ENCODE measurements at places on chromosomes 16 and 17.

DNA sequence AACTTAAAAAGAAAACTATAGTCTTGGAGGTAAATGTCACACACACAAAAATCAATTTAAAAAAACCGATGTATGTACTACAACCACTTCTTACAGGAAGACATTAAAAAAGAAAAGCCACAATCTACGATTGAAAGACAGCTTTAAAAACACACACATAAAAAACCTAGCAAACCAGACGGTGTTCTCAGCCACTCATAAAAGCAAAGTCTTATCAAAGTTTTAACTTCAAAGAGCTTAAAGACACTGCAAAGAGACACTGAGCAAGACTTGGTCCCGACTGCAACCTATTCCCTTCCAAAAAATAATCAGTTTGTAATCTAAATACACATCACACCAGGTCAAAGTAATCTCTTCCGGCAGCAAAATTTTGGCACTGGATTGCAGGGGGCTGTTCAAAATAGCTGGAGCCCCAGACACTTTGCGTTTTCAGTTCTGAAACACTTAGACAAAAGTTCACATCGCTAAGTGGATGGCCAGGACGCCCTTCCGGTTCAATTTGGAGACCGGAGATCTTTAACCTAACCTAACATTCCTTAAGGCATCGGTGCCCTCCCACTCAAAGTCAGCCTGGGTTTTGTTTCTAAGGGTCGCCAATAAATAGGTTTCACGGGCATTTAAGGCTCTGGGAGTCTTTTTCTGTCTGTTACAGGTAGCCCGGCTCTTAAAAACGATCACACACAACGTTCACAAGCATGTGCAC, 2.6 kb downstream of the ZCCHC14 start:
- DNase-seq = no peak

DNA sequence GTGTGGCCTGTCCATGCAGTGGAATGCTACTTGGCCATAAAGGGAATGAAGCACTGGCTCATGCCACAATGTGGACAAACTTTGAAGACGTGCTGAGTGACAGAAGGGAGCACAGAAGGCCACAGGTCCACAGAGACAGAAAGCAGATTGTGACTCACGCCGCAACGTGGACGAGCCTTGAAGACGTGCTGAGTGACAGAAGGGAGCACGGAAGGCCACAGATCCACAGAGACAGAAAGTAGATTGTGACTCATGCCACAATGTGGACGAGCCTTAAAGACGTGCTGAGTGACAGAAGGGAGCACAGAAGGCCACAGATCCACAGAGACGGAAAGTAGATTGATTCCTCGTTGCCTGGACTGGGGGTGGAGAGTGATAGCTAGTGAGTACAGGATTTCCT, 19.2 kb downstream of the ZC3H18 start:
- no peak for DNase-seq

DNA sequence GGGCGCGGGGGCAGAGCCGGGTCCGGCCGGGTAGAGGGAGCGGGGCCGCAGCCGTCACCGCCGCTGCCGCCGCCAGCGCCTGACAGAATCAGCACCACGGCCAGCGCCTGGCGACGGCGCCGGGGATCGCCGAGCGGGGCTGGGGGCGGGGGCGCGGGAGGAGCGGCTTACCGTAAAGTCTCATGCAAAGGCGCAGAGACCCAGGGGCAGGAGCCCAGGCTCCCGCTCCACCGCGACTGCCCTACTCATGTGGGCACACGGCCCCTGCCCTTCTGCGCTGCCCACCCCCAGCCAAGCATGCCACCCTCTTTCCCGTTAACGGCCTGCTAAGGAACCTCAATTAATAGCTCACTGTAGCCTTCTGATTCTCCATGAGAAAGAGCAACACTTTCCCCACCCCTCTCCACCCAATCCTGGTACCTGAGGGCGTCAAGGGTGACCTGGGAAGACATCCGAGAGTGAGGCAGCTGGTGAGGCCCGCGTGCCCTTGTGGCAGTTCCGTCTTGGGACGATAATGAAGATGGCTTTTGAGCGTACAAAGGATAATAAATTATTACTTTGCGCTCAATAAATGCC, at the start of gene SEZ6:
Gene SEZ6 (minus strand): TSS at position 98 of the 576 bp plus-strand sequence. CDS start 164 bp downstream, outside the sequence.
- DNase-seq = no peak

DNA sequence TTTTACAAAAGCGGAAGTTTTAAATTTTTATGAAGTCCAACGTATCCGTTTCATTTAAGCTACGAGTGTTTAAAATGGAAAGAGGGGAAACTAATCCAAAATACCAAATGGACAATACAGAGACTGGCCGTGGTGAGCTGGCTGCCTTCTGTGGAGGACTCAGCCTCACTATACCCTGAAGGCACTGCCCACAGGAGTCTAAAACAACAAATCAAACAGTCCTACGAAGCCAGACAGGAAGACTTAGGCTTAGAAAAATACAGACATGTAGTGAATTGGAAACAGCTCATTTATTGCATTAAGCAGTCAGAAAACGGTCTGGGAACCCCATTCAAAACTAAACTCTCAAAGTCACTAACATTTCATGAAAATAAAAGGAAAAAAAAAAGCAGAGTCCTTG, 75.1 kb downstream of the CYTH1 start:
- no peak for DNase-seq

DNA sequence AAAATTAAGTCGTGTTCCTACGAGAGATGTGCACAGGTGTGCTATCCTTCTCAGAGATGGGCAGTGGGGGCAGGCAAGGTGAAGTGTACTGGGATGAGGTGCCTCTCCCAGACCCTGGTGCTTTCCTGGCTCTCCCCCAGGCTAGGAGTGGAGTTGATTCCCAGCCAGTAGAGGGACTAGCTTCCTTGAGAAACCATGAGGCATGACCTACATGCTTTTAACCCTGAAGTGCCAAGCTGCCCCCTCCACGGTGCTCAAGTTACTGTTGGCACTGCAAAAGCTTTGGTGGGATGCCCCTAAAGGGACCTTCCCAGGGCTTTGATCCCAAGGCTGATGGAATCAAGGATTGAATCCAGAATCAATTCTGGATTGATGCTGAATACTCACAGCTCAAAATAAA, 47.0 kb upstream of the SREBF1 start:
- DNase-seq = no peak

GRCh38 chr16:67429053-67429798, 1.7 kb upstream of the HSD11B2 start:
- DNase-seq = no peak

- no peak for DNase-seq
These were observed 83.5 kb downstream of the XYLT1 start for GRCh38 chr16:17387256-17387655.

- DNase-seq = no peak
These were observed 15.4 kb upstream of the CCL22 start for GRCh38 chr16:57343221-57343620.

- DNase-seq = no peak
These were observed 583 bp upstream of the COX6A2 start for GRCh38 chr16:31428638-31429247.

DNA sequence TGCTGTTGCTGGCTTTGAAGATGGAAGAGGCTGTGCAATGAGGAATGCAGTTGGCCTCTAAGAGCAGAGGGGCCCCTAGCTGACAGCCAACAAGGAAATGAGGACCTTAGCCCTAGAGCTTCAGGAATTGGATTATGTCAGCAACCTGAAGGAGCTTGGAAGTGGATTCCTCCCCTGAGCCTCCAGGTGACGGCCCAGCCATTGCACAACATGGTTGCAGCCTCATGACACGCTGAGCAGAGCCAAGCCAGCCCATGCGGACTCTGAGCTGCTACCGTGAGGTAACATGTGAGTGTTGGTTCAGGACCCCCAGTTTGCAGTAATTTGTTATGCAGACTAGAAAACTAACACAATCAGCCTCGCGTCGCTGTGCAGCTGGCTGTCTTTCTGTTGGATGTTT, 20.2 kb downstream of the CCDC42 start:
- DNase-seq = no peak

GRCh38 chr16:49623501-49624266, 232.2 kb downstream of the ZNF423 start:
- no peak for DNase-seq

DNA sequence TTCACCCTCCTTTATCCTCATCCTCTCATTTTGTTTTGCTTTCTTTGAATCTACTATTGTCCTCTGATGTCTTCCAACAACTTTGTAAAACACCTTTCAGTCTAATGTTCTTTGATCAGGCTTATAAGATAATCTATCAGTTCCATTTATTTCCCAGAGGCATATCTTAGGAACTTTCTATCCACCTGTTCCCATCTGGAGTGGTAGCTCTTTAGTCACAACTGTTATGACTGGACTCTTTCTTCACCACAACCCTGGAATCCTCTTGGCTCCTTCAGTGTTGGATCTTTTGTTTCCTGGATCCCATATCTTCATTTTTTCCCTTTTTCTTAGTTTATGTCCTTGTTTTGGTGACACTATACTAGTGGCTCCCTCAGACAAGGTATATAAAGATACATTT, 23.5 kb downstream of the RPS6KB1 start:
- DNase-seq = no peak

DNA sequence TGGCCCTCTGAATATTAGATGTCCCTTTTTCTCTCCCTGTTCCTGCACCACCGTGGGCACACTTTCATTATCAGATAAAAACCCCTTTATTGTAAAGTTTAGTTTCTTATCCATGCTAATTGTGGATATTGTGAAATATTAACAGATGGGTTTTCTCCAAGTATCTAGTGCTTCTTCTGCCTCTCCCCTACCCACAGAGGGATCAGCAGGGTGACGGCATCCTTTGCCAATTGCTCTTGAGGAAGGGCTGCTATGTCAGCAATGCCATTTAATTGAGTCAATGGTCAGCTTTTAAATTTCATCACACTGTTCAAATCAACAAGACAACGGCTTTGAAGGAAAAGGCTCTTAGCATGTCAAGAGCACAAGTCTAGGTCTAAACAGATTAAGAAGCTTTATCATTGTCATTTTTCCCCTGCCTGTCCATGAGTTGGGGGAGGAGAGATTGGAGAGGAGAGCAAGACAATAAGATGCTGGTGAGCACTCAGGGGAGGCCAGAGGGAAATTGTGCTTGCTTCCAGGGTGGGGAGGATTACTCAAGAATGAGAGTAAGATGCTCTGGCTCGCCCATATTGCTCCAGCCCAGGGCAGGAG, 443.0 kb upstream of the CCL2 start:
- DNase-seq = no peak

DNA sequence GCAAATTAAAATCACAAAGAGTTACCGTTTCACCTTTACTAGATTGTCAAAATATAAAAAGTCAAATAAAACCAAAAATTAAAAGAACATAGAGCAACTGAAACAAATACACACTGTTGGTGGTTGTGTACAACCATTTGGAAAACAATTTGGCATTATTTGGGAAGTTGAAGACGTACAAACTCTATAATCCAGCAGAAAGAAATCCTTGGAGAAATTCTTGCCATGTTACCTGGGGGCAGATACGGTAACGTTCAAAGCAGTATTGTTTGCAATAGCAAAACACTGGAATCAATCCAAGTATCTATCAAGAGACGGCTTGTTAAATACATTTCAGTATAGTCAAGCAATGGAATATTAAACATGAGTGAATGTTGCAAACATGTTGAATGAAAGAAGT, 56.7 kb downstream of the TBX4 start:
- DNase-seq = no peak

DNA sequence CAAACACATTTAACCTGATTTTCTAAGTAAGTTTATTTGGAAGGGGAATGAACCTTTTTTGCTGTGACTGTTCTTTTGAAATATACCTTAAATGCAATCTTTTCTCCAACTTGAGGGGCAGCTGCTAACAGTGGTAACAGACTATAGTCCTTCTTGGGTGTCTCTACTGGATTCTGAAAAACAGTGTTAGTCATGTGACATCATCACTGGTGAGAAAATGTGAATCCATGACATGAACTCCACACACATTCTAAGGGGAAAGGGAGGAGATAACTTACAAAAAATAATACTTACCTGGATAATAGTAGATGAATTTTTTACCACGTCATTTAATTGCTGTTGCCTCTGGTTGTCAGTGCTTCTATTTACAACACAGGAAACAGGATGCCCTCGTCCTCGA, 11.3 kb downstream of the COIL start:
- DNase-seq = no peak

GRCh38 chr16:28923652-28924398, 1.2 kb downstream of the RABEP2 start:
- DNase-seq = no peak

DNA sequence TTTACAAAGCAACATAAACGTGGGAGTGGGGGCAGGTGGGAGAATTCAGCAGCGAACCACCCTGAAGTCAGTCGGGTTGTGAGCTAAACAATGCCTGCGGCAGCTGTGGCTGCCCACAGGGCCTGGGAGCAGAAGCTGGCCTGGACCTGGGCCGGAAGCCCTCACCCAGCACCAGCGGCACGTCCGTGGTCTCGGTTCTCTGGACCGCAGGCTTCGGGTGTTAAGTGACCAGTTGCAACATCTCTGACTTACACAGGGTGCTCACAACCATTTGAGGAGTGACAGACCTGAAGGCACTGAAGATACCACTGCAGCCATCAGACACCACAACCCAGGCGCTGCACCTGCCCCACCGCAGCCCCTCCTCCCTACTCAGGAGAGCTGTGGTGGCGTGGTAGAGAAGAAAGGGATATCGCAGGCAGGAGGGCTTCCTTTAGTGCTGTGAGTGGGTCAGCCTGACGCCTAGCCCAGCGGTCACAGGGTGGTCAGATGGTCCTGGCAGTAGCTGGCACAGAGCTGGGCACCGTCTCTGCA, 33.8 kb downstream of the CBFA2T3 start:
- no peak for DNase-seq

- no peak for DNase-seq
These were observed 481 bp downstream of the CNTROB start for GRCh38 chr17:7932483-7932891.

DNA sequence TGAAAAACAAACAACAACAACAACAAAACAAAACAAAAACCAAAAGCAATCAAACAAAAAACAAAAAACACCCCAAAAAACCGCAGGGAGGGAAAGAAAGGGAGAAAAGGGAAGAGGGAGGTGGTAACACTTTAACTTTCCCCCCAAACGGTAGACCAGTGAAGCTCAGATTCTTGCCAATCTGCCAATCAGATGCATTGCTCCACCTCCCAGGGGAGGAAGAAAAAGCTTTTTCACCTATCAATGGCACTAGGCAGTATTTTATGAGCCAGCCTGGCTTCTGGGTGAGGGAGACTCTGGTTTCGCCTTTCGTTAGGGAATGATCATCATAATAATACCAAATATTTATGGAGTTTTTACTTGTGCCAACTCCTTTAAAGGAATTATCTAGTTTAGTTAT, 94.1 kb downstream of the GPR139 start:
- no peak for DNase-seq

- no peak for DNase-seq
These were observed 110.3 kb downstream of the STX8 start for GRCh38 chr17:9465210-9465921.

GRCh38 chr17:33371377-33371776, 78.3 kb upstream of the ASIC2 start:
- no peak for DNase-seq

Measured in NCI-H187 treated with DMSO at 0.1 percent for 48 hours (cell line).